ENCODE measurements at places on chromosomes 2 and 18.

DNA sequence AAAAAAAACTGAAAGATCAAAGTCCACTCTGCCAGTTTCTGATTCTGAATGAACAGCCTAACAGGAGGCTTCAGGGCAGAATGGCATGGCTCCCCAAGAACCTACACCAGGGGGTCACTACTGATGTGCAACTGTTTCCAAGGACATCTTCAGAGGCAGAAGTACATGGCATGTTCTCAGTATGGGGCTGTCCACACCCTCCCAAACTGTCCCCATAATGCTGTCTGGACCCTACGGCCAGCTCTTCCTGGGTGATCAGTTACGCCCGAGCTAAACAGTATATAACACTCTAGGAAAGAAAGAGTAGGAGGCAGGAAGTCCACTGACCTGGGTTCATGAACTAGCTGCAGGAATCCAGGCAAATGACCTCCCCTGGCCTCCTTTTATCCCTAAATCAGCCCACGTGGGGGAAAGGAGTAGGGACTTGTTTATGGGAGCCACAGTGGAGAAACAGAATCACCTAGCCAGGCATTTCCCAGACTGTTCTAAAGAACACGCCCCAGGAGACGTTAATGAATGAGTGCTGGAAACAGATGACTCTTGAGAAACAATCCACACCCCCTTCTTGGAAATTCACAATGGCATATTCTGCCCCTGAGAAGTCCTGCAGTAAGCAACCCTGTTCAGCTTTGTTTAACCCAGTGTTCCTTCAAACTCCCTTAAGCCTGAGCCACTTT, 2.5 kb downstream of the TMBIM1 start:
- DNase-seq: no peak

- no peak for DNase-seq
Measured at GRCh38 chr2:152097290-152097800, 1.5 kb downstream of the CACNB4 start.

DNA sequence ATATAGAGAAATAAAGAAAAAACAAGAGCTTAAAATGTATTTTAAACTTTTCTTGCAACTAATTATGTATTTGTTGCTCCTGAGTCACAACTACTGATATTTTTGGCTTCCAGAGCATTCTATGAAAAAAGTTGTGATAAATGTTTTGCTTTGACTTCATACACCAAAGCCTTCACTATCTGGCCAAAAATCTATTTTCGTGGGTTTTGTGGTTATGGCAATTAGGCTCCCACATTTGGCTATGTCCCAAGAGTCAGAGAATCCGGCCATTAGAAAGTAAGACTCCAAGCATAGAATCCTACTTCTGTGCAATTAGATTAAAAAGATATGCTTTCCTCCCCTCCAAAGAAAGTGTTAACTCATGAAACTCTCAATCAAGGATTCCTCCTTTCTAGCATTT, 1456.1 kb upstream of the ACVR2A start:
- no peak for DNase-seq

GRCh38 chr2:230140667-230141066, 71.9 kb upstream of the SLC16A14 start:
- no peak for DNase-seq

GRCh38 chr18:3114026-3114425, 101.1 kb upstream of the LPIN2 start:
- DNase-seq: no peak

- no peak for DNase-seq
Measured at GRCh38 chr2:175351512-175351911, 170.0 kb upstream of the ATP5MC3 start.

DNA sequence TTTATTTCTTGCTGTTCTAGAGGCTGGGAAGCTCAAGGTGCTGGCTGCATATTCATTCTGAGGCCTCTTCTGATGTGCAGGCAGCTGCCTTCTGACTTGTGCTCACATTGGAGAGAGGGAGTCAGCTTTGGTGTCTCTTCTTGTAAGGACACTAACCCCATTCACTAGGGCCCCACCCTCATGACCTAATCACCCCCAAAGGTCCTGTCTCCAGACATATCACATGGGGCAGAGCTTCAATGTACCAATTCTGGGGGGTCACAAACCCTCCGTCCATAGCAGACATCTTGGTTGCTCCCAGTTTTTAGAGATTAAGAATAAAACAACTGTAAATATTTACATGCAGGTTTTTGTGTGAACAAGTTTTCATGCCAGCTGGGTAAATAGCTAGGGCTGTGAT, 109.1 kb downstream of the RTP5 start:
- no peak for DNase-seq

DNA sequence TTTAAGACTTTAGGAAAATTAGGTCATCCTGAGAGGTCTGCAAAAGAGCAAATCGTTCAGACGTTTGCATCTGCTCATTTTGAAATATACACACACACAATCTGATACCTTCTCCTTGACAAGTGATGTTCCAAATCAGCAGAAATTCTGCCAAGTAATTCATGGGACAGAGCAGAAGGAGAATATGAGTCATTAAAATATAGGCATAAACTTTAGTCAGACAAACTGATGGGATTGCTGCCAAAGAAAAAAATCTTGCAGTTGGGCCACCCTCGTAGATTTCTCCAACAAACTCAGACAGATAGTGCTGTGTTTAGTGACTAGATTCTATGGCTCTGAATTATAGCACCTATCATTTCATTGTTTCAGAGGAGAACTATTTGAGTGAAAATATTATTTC, 336.3 kb downstream of the NYAP2 start:
- no peak for DNase-seq

DNA sequence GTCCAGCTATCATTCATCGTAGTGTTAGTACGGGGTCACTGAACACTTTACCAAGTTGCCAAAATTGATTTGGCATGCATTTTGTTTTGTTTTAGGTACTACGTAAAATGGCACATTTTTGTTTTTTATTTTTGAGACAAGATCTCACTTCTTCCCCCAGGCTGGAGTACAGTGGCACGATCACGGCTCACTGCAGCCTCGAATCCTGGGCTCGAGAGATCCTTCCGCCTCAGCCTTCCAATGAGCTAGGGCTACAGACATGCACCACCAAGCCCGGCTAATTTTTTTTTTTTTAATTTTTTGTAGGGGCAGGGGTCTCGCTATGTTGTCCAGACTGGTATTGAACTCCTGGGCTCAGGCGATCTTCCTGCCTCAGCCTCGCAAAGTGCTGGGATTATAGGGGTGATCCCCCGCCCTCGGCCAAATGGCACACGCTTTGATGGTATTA, 786 bp downstream of the TAF1B start:
- DNase-seq: no peak

DNA sequence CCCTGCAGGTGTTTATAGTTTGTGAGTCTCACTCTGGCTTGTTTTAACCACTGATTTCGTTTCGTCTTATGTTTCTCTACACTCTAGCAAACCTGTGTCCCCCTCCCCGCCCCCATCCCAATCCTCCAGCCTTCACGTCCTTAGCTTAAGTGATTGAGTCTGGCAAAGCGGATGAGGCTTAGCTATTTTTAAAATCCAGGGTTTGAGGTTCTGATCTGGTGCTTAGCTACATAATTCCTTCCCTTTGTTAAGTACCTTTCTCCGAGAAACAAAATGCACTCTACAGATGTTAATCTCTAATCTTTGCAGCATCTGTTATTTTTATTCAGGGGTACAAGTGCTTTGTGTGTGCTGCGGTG, 7.8 kb downstream of the AGAP1 start:
- no peak for DNase-seq

DNA sequence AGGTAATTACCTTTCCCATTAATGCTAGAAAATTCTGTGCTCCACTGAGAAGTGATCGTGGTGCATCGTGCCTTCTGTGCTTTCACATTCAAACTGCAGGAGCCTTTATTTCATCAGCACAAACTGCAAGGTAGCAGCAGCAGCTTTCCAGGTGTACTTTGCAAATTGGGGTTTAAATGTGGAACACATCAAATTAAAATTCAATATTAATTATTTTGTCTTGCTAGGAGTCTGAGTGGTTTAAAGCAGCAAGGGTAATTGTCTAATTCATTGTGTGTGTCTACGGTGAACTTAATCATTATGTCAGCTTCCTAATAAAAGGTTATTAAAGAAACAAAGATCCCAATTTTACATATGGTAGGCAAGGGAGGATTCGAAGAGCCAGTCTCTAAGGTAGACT, 180.8 kb upstream of the ATP5MC3 start:
- DNase-seq: no peak

DNA sequence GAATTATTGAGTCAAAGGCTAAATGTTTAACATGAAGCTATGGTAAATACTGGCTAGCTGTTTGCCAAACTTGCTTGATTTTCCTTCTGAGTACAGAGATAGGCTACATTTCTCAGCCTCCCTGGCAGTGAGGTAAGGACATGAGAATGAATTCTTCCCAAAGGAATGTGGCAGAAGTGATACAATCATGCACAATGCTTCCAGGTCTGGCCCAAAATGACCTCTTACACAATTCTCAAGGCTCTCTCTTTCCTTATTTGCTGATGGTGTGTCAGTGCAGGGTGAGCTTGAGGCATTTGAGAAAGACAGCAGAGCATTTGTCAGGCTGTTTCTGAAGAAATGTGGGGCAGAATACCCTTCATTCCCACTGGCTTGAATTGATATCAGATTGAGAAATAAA, 95.6 kb upstream of the NABP1 start:
- no peak for DNase-seq

GRCh38 chr2:212448698-212449097, 89.9 kb downstream of the ERBB4 start:
- DNase-seq: no peak

DNA sequence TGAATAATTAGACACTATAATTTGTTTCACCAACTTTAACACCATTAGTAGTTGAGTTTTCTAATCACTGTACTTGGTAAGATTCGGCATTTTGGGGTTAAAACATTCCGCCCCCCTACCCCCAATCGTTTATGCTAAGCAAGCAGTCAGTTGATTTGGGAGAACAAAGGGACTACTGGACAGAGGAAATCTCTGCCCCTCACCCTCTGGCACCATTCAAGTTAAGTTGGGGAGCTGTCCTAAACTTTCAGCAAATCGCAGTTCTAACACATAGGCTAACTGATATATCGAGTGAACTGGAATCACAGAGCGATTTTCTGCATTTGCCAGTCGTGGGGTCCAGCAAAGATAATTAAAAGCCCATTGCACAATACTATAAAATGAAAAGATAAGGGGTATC, 5.6 kb downstream of the KLF7 start:
- no peak for DNase-seq

- no peak for DNase-seq
Measured at GRCh38 chr2:41414486-41415230, 633.2 kb upstream of the PKDCC start.

DNA sequence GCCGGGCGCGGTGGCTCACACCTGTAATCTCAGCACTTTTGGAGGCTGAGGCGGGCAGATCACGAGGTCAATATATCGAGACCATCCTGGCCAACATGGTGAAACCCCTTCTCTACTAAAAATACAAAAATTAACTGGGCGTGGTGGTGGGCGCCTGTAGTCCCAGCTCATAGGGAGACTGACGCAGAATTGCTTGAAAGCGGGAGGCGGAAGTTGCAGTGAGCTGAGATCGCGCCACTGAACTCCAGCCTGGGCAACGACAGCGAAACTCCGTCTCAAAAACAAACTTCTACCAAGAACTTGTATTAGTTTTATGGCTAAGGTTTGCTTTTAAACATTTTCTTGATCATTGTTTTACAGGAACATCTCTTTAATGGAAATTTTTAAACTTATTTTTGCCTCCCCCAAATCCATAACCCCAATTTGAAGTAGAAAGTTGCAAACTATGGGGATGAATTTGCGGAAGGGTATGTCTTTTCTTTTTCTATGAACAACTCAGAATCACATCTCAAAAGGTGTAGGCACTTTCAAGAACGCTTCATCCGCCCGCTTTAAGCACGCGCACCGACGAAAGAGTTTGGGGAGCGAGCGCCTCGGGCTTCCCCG, 46.8 kb upstream of the PTMA start:
- DNase-seq: no peak

GRCh38 chr2:6392966-6393365, 472.7 kb downstream of the CMPK2 start:
- DNase-seq: no peak

DNA sequence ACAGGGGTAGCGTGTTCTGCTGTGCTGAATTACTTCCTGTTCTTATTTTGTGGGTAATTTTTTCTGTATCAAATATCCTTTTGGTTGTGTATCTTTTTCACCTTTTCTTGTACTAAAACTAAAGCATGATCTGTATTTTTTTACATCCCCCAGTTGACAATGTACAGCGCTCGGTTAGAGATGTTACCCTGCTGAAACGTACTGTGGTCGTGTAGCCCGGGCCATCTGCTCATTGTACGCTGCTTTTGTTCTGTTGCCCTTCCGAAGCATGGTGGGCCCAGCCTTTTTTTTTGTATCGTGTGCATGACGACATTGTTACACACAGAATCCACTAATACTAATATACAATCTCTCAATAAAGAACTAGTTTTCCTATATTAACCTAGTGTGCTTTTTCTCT, 233.1 kb downstream of the HAUS1 start:
- no peak for DNase-seq

GRCh38 chr2:219369447-219369861, 18.3 kb downstream of the DNPEP start:
- no peak for DNase-seq

DNA sequence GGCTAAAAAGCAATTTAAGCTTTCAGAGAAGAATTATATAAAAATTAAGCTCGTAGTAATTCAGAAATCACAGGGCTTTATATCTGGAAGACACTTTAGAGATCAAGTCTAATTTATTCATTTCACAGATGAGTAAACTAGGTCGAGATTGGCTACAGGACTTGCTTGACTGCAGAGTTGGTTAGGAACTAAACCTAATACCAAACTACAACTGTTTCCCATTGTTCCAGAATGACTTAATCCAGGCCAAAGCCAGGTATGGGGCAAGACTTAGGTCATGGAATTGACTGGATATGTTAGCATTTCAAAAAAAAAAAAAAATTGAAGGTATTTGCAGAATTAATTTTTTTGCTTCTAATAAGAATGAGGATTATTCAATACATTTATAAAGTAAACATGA, 146.1 kb downstream of the RIT2 start:
- DNase-seq: no peak

DNA sequence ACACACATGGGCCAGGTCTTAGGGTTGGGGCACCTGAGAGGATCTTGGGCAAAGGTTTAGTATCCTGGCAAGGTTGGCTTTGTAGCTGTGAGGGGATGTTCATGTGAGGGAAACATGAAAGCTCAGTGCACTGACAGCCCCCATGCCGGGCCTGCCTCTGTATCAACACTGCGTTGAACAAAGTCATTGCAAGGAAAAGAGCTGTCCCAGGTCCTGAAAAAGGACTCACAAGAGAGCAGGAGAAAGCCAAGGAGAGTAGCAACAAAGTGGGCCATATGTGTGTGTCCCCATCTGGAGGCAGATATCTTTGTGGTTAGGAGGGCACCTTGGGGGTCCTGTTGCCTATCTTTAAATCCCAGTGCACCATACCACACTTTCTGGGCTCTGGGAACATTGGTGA, 237.8 kb upstream of the THSD7B start:
- DNase-seq: no peak

Data from activated B cell treated with CpG ODN at 0.5 μM for 24 hours (primary cell).